Astrocyte of the spinal cord (primary cell): ENCODE measurements at places on chromosomes 6 and 20.
A peak's percentile ranks its signal among the peaks of the same experiment; 100 is the strongest.

DNA sequence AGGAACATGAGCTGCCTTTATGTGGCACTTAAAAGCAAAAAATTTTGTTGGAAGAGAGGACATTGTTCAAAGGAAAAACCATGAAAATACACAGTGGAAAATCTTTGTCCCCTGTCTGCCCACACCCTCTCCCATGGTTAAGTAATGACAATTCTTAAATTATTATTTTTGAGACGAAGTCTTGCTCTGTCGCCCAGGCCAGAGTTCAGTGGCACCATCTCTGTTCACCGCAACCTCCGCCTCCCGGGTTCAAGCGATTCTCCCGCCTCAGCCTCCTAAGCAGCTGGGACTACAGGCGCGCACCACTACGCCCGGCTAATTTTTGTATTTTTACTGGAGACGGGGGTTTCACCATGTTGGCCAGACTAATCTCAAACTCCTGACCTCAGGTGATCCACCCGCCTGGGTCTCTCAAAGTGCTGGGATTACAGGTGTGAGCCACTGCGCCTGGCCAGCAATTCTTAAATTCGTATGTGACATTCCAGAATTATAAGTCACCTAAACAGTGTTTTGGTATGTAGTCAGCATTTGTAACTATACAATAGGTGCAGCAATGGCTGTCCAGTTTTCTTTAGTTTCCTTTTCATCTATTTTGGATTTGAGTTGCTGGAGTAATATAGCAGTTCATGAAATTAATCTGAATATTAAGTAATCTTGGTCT lies 636 bp upstream of the SSR1 start:
- DNase-seq, result no peak

DNA sequence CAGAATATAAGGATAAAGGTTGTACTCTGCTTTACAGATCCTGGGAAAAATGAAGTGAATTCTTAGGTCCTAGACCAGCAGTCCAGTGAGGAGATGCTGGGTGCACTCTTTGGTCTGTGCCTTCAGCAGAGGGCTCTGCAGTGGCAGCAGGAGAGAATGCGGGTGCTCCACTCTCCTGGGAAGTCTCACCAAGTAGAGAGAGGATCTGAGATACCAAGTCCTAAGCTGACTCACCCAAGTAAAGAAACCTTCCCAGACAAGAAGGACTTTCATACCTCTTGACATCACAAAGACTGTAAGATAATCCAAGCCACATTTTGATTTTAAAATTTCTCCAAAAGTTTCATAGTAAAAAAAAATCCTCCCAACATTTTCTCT lies 116.9 kb upstream of the EMILIN3 start:
- DNase-seq, result peak; percentile 17

GRCh38 chr20:32607727-32608663 lies 22.9 kb upstream of the NOL4L start:
- DNase-seq, result no peak

GRCh38 chr6:33203443-33204164 lies 851 bp upstream of the HSD17B8 start:
- DNase-seq, result no peak

DNA sequence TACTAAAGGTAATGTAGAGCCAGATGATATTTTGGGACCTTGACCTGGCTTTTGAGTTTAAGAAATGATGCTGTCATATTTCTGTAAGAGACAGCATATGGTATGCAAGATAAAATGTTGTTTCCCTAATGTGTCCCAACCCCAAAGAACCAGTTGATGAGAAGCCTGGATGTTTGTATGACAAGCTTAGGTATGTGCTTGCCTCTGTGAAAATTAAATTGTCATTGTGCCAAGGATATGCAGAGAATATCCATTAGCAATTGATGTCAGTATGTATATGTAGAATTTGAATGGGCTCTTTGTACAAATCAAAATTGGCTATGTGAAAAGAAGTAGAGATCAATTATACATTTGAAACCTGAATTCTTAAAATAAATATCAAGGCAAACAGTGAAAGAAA lies 650.8 kb upstream of the EYS start:
- no peak for DNase-seq

- DNase-seq, result no peak
These were observed 10.6 kb upstream of the TTPAL start for GRCh38 chr20:44465001-44465560.

- no peak for DNase-seq
These were observed 61.7 kb upstream of the SUPT3H start for GRCh38 chr6:45439459-45439858.

GRCh38 chr6:144063246-144063743 lies 32.1 kb downstream of the SF3B5 start:
- DNase-seq, result no peak

DNA sequence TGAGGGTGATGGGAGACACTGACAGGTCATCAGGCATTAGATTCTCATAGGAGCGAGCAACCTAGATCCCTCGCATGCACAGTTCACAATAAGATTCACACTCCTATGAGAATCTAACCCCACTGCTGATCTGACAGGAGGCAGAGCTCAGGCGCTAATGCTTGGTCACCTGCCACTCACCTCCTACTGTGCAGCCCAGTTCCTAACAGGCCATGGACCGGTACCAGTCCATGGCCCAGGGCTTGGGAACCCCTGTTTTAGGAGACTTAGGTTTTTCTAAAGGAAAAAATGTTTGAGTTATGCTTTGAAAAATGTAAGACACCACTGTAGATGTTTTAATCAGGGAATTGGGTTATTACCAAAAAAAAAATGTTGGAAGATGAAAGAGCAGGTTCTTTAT lies 6.7 kb downstream of the HLA-E start:
- DNase-seq, result no peak

DNA sequence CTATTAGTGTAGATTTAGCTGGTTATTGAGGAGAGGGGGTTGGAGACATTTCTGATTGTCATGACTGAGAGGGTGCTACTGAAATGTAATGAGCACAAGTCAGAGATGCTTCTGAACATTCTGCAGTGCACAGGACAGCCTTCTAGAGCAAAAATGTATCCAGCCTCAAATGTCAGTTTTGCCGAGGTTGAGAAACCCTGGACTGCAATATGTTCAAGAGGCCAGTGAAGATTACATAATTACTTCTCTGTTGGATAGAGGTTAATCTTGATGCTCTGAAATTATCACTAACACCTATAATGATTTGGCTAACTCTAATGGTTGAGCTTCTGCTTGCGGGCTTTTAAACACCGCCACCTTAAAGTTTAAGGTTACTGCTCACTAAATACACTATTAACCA lies 3.4 kb upstream of the DUSP22 start:
- no peak for DNase-seq

DNA sequence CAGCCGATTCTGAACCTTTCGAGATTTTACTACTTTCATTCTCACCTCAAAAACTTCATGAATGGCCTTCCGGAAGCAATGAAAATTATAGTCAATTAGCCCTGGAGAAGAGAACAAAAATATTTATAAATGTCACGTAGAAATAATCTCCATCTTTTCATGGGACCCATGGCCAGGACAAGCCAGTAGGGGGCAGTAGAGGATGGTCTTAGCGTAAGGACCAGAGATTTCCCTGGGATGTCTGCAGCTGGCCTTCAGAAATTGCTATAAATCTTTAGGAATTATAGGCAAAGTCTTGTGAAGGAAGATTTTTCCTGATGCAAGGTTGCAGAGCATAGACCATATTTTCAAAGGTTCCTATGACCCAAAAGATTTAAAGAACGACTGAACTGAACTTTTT lies 15.6 kb upstream of the UBE2J1 start:
- DNase-seq, result peak; percentile 51

DNA sequence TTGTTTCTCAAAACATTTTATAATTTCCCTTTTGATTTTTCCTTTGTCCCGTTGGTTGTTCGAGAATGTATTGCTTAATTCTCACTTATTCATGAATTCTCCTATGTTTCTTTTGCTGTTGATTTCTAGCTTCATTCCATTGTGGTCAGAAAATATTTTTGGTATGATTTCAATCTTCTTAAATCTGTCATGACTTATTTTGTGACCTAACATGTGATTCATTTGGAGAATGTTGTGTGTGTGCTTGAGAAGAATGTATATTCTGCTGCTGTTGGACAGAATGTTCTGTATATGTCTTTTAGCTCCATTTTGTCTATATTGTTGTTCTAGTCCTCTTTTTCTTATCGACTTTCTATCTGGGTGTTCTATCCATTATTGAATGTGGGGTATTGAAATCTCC lies 286.2 kb upstream of the RNF217 start:
- peak; percentile 65 for DNase-seq

DNA sequence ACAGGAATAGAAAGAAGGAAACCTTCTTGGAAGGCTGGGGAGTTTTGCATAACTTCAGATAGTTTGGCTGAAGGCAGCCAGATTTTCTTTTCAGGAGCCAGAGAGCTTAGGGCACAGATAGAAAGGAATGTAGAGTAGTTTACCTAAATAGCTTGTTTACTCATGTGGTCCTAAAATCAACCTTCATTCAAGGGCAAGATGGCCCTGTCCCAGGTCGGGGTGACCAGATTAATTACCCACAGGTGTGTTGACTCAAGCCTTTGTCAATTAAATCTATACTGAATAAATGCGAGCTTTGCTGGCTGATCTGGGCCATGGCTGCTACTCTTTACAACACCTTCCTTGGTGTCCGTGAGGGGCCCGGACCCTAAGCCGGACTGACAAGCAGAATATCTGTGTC lies 792.0 kb upstream of the MAN1A1 start:
- DNase-seq, result no peak

DNA sequence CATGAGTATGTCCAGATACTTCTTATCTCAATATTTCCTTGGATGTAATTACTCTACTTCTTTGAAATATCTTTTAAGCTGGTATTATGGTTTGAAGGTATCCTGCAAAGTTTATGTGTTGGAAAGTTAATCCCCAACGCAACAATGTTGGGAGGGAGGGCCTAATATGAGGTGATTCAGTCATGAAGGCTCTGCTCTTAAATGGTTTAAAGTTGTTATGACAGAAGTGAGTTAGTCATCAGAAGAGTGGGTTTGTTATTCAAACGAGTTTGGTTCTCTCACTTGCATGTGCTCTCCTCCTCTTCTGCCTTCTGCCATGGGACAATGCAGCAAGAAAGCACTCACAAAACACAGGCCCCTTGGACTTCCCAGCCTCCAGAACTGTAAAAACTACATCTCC lies 176.3 kb downstream of the KCNQ5 start:
- DNase-seq, result peak; percentile 57

GRCh38 chr6:36428911-36429310 lies 13.7 kb downstream of the PXT1 start:
- no peak for DNase-seq

GRCh38 chr20:52482044-52482443 lies 290.5 kb upstream of the ZFP64 start:
- DNase-seq, result no peak

GRCh38 chr6:155313602-155314091 lies 637 bp downstream of the TFB1M start:
- DNase-seq, result peak; percentile 10

DNA sequence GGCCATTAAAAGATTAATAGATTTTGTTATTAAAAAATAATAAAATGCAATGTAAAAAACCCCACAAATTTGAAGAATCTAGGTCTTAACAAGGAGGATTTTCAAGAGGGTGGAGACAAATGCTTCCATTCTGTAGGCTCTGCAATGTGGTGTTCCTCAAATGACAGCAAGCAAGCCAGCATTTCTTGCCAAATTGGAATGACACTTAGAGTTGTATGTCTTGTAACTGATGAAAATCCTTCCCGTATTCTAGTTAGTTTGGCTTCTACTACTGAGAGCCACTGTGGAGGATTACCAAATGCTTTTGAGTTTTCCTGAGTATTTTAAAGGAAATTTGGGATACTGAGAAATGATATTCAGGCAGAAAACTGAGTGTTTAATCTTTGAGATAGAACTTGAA lies 1225.5 kb upstream of the CITED2 start:
- no peak for DNase-seq

- DNase-seq, result no peak
These were observed 73.8 kb upstream of the CD2AP start for GRCh38 chr6:47403801-47404200.

GRCh38 chr6:65896140-65896539 lies 189.1 kb upstream of the EYS start:
- no peak for DNase-seq

GRCh38 chr6:133187657-133188453 lies 53.3 kb upstream of the EYA4 start:
- DNase-seq, result peak; percentile 71

DNA sequence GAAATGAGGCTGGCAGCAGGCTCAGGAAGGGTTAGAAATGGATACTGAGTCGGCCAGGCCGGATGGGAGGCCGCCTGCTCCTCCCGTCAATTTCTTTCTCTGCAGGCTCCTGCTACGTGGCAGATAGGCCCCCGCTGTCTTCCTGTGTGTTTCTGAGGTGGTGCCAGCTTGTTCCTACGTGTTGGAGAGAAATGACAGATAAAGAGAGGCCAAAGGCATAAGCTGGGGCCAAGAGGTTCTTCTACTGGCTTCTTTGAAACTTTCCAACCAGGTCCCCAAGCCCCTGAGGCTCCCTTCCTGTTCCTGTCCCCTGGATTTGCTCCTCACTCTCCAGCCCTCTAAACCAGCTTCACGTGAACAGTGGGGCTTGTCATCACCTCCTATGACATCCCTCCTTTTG lies 76.8 kb downstream of the TCP11 start:
- DNase-seq, result no peak

DNA sequence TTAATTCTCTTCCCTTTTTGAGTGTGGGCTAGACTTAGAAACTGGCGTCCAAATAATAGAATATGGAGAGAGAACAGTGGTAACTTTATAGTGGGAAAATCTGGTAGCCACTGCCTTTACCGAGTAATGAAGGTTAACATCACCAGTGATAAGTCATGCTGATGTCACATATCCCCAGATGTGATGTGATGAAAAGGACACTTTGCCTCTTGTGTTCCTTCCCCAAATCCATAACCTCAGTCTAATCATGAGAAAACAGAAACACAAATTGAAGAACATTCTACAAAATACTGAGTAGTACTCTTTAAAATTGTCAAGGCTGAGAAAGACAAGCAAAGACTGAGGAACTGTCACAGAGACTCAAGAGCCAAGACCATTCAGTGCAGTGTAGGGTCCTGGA lies 17.8 kb downstream of the ANKS1A start:
- DNase-seq, result no peak

DNA sequence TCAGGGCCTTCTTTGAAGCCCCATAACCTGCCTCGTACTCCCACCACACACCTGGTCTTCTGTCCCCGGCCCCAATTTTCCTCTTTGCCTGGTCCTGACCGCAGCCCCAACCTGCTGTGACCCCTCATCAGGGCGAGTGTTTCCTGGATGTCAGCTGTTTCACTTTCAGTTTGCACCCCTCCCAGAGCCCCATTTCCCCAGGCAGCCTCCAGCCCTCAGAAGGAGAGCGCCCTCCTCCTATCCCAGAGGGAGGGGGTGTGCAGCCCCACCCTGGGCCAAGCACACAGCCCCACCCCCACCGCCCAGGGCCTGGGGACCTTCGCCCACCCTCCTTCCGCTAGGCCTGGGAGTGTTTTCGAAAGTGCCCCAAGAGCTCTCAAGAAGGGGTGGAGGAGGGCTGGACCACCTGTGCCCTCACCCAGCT lies 1.5 kb downstream of the BAK1 start:
- no peak for DNase-seq

GRCh38 chr20:50376179-50376887 lies 133.8 kb upstream of the PTPN1 start:
- no peak for DNase-seq
